ENCODE measurements at places on chromosomes 3 and 15. TPM values are rescaled to one million over a fixed set of nuclear protein-coding genes. Genes with fewer than 3 reads are reported as not detected.

- no peak for DNase-seq
- no peak overlapping the region for H3K4me3 ChIP-seq
- H3K27me3 ChIP-seq: no peaks in the 10 kb centered on the region
- no peaks in the 10 kb centered on the region for H3K4me1 ChIP-seq
- no peak overlapping the region for H3K27ac ChIP-seq
Observed at GRCh38 chr3:145266368-145266767, 894.6 kb downstream of the PLOD2 start.

DNA sequence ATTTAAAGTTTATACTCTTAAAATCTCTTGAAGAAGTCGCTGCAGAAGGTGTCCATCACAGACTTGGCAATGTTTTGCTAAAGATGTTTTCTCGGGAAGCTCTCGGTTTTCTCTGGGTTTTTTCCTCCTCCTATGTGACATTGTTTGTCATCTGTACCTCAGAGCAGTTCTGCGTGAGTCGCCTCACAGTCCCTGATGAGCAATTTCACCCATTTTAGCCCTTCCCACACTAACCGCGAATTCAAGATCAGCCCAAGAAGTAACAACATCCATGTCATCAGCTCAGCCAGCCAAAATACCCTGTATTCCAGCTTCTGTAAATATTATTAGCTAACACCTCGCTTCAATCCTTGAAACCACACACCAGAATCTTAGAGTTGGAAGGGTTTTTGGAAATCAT is 224.3 kb upstream of the SETMAR start:
- H3K27me3 ChIP-seq: no peaks in the 10 kb centered on the region
- H3K27ac ChIP-seq: no peak overlapping the region
- no peaks in the 10 kb centered on the region for H3K36me3 ChIP-seq
- H3K4me1 ChIP-seq: no peaks in the 10 kb centered on the region

- no peaks in the 10 kb centered on the region for H3K4me1 ChIP-seq
- peaks cover 2% of the 10 kb centered on the region for H3K27me3 ChIP-seq
- no peak overlapping the region for H3K27ac ChIP-seq
- no peak overlapping the region for H3K4me3 ChIP-seq
- H3K36me3 ChIP-seq: no peaks in the 10 kb centered on the region
- DNase-seq: no peak
Observed at GRCh38 chr15:39709941-39710340, 72.7 kb downstream of the FSIP1 start.

GRCh38 chr3:136672457-136672856 is 79.7 kb downstream of the STAG1 start:
- peaks cover 7% of the 10 kb centered on the region for H3K36me3 ChIP-seq
- H3K27ac ChIP-seq: no peak overlapping the region
- peaks cover 7% of the 10 kb centered on the region for H3K4me1 ChIP-seq
- H3K4me3 ChIP-seq: no peak overlapping the region

The ANKRD34C gene
- total RNA-seq: not detected

DNA sequence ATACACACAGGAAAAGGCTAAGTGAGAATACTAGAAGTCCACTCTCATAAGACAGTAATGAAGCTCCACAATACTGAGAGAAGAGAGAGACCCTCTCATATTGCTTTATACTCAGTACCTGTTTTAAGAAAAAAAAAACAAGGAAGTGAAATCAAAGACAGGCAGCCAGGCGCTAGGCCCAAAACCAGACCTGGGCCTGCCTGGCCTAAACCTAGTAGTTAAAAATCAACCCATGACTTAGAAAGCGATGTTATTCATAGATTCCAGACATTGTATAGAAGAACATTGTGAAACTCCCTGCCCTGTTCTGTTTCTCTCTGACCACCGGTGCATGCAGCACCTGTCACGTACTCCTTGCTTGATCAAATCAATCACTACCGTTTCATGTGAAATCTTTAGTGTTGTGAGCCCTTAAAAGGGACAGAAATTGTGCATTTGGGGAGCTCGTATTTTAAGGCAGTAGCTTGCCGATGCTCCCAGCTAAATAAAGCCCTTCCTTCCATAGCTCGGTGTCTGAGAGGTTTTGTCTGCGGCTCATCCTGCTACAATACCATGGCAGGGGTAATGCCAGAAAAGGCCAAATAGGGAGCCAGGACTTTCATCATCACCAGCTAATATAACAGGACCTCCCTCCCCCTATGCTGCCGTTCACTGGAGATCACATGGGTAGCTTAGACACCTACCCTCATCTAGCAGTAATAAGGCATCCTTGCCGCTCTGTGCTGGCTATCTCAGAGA is 1294.1 kb downstream of the NSUN3 start:
- DNase-seq: no peak
- no peaks in the 10 kb centered on the region for H3K27me3 ChIP-seq
- H3K4me3 ChIP-seq: no peak overlapping the region
- H3K36me3 ChIP-seq: no peaks in the 10 kb centered on the region

DNA sequence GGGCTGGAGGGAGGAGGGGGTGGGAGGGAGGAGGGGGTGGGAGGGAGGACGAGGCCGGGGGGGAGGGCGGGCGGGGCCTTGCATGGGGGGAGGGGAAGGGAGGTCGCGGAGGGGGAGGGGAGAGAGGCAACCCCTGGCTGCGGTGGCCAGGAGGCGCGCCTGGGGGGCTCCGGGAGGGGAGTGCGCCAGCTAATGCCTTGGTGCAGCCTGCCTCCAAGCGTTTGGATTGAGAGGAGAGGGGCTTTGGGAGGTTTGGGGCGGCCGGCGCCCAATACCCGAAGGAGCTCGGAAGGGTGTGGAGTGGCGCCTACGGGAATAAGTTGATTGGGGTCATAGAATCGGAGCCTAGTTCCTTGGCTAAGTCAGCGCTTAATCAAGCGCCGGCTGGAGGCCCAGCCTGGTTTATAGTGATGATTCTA is 557 bp downstream of the TFG start:
- peak overlapping the region; percentile 88 for H3K4me3 ChIP-seq
- H3K27me3 ChIP-seq: no peaks in the 10 kb centered on the region
- peak overlapping the region; percentile 94 for H3K27ac ChIP-seq
- peak; percentile 81 for DNase-seq
- H3K36me3 ChIP-seq: peaks cover 32% of the 10 kb centered on the region
- peaks cover 35% of the 10 kb centered on the region for H3K4me1 ChIP-seq

- H3K27me3 ChIP-seq: no peaks in the 10 kb centered on the region
- no peaks in the 10 kb centered on the region for H3K36me3 ChIP-seq
- no peak overlapping the region for H3K4me3 ChIP-seq
- no peak for DNase-seq
- no peak overlapping the region for H3K27ac ChIP-seq
Observed at GRCh38 chr3:163196815-163197374, 1700.3 kb downstream of the OTOL1 start.

The TASOR gene
- total RNA-seq: 65.0 TPM

DNA sequence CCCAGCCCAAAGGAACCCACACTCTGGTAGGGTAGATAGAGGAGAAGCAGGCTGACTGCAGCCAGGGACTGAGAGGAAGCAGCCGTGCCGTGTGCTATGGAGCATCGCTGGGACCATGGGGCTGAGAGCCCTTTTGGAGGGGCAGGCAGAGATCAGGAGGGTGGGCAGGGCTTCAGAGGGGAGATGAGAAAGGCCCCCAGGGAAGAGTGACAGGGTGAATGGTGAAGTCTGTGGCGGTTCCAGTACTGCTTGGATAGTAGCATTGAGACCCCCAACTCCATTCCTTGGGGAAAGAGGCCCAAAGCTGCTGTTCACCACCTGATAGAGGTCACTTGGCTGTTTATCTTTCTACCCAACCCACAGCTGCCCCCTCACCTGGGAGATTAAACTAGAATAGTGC is 80.0 kb upstream of the MRPS22 start:
- no peaks in the 10 kb centered on the region for H3K4me1 ChIP-seq
- DNase-seq: no peak
- no peaks in the 10 kb centered on the region for H3K36me3 ChIP-seq
- peaks cover 4% of the 10 kb centered on the region for H3K27me3 ChIP-seq
- no peak overlapping the region for H3K27ac ChIP-seq
- no peak overlapping the region for H3K4me3 ChIP-seq

DNA sequence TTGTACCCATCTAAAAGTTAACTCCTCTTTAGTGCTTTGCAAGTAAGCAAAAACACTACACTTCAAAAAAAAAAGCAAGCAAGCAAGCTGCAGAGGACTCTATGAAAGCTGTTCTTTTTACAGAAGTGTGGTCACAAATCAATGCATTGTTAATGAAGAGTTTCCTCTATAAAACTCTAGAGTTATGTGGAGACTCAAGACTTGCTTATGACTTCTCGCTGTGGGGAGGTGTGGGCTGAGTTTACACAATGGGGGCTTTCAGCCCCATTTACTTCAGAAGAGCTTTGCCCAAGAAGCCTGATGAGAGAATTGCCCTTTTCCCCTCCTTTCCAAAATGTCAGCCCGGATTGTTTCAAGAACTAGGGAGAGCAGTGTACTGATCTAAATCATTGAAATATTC is 144.4 kb downstream of the IGSF11 start:
- no peaks in the 10 kb centered on the region for H3K4me1 ChIP-seq
- no peak for DNase-seq
- H3K27ac ChIP-seq: no peak overlapping the region
- no peak overlapping the region for H3K4me3 ChIP-seq
- H3K36me3 ChIP-seq: no peaks in the 10 kb centered on the region

DNA sequence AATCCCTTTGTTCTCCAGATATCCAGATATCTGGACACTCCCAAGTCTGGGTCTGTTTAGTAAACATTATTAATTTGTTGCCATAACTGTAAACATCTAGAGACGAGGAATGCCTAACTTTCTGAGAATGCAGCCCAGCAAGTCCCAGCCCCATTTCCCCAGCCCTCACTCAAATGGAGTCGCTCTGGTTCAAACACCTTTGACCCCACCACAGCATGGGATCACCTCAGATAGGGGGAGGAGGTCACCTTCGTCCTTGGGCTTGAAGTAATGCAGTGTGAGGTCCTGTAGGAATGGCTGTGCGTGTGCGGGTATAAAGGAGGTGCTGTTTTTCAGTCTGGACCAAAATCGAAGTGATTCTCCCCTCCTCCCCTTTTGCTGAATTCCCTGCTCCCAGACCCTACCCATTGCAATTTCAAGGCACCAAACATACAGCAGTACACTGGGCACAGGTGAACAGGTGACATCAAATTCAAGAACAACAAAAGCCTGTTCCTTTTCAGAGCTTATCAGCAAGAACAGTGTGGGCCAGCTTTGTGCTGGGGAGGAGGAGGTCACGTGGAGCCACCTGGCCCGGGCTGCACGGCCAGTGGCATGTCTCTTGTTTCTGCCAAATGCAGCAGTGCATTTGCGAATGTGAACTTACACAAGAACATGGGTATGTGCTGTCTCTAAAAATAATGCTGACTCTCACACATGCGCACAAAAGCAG is 57.5 kb upstream of the TRPM1 start:
- peaks cover 8% of the 10 kb centered on the region for H3K27me3 ChIP-seq
- H3K27ac ChIP-seq: no peak overlapping the region
- H3K4me3 ChIP-seq: no peak overlapping the region
- no peaks in the 10 kb centered on the region for H3K36me3 ChIP-seq
- H3K4me1 ChIP-seq: no peaks in the 10 kb centered on the region
- no peak for DNase-seq

GRCh38 chr3:180990505-180990904 is 969 bp upstream of the DNAJC19 start:
- peak overlapping the region; percentile 30 for H3K27ac ChIP-seq
- H3K4me1 ChIP-seq: peaks cover 20% of the 10 kb centered on the region
- peaks cover 14% of the 10 kb centered on the region for H3K36me3 ChIP-seq
- peak overlapping the region; percentile 97 for H3K4me3 ChIP-seq
- DNase-seq: no peak

DNA sequence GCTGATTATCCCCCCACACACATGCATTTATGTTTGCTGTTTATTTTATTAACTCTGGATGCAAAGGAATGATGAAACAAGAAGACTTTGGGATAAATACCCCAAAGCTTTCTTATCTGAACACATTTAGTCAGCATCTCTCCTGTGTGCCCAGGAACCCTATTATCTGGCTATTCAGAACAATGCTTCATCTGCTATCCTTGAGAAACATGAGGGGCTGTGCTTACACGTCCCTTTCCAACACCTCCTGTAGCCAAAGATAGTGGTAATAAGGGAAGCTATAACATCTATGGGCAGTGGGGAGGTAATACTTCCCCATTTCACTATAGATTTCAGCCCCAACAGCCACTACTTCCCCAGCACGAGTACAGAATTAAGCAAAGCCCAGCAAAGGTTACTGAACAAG is 94.7 kb downstream of the SSR3 start:
- H3K4me1 ChIP-seq: no peaks in the 10 kb centered on the region
- peaks cover 38% of the 10 kb centered on the region for H3K27me3 ChIP-seq
- no peaks in the 10 kb centered on the region for H3K36me3 ChIP-seq
- DNase-seq: no peak
- no peak overlapping the region for H3K4me3 ChIP-seq
- H3K27ac ChIP-seq: no peak overlapping the region

The UBE2E2 gene
- total RNA-seq: 8.0 TPM

GRCh38 chr3:143166376-143166775 is 46.8 kb downstream of the CHST2 start:
- no peak overlapping the region for H3K4me3 ChIP-seq
- peak overlapping the region; percentile 77 for H3K27ac ChIP-seq
- no peaks in the 10 kb centered on the region for H3K27me3 ChIP-seq
- H3K36me3 ChIP-seq: peaks cover 4% of the 10 kb centered on the region

GRCh38 chr15:64985366-64986033 is 4.2 kb downstream of the SPG21 start:
- no peak for DNase-seq
- peak overlapping the region; percentile 15 for H3K4me3 ChIP-seq
- no peaks in the 10 kb centered on the region for H3K27me3 ChIP-seq
- H3K36me3 ChIP-seq: peaks cover 24% of the 10 kb centered on the region
- H3K4me1 ChIP-seq: peaks cover 43% of the 10 kb centered on the region

The FBXO40 gene
- total RNA-seq: not detected
